ENCODE measurements at places on chromosomes 7 and 10.

- no peak for DNase-seq
These were observed 877 bp downstream of the NCOA4 start for GRCh38 chr10:46029461-46030030.

DNA sequence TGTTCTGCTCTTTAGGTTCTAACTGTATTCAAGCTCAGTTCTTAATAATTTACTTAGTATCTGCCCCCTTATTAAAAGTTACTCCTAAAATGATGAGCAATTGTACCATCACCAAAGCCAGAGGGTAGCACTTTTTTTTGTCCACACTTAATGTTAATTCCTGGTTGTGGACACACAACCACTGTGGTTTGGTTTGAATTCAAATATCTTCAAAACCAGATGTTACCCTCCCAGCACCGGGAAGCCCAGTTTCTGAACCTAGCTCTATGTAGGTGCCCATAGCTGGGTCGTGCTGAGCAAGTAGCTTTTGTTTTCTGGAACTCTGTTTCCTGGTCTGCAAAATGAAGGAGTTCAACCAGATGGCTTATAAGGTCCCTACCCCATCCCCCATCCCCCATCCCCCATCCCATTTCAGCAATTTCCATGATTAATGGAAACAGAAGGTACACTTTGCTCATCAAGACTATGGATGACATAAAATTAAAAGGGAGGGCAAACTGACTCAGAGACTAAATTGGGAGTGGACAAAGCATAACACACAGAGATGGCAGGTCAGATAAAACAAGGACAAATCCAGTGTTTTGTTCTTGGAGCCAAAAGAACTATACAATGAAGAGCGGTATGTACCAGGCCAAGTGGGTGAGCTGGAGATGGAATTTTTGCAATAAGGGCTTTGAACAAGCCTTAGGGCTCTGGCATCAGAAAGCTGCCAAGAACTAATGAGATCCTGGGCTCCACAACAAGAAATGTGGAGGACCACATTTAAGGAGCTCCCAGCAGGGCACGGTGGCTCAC lies 56.7 kb downstream of the DLG5 start:
- DNase-seq: no peak

DNA sequence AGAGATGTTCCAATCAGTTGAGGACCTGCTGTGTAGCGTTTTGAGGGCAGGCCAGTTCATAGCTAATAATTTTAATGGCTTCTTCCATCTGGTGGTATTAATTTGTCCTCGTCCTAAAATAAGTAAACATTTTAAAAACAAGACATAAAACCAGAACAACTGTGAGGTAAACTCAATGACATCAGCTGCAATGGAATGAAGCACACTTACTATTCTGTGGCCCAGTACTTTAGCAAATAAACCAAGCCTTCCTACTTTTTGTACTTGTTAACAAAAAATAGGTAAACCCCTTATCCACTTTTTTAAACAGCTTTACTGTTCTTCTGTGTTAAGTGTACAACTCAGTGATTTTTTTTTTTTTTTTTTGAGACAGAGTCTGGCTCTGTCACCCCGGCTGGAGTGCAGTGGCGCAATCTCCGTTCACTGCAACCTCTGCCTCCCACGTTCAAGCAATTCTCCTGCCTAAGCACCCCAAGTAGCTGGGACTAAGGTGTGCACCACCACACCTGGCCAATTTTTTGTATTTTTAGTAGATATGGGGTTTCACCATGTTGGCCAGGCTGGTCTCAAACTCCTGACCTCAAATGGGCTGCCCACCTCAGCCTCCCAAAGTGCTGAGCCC lies 28.9 kb upstream of the FZD1 start:
- no peak for DNase-seq

DNA sequence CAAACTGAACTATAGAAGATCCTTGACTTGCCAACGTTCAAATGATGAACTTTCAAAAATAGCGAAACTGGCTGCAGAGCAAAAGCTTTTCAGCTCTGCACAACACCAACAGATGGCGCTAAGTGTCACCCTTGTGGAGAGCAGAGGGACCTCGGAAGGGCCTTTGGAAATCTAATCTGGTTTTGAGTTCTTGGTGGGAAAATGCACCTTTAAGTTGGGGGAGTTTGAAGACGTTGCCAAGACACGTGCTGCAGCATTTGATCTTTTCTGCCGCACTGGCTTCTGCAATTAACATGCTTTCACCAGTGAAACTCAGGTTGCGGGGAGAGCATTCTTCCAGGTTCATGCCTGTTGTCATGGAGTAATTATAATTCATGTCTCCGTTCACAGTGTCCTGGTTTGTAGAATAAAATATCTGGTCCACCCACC lies 26.3 kb upstream of the WDR11 start:
- DNase-seq: no peak

DNA sequence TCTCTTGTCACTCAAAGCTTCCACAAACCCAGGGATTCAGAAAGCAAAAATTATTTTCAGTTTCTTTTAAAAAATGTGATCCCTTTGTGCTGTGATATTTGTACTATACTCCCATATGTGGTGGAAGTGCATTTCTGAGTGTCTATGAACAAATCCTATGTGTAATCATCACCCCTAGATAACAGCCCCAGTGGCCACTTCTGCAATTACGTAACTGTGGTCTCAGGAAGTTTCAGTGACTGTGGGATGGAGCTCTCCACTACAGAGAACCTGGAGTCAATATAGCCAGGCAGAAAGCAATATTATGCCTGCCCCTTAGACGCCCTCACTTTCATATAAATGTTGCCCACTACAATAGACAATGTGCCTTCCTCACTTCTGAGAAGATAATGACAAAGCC lies 1101.7 kb upstream of the GHITM start:
- no peak for DNase-seq

- DNase-seq: no peak
These were observed 55.6 kb upstream of the ARID5B start for GRCh38 chr10:61845950-61846268.

DNA sequence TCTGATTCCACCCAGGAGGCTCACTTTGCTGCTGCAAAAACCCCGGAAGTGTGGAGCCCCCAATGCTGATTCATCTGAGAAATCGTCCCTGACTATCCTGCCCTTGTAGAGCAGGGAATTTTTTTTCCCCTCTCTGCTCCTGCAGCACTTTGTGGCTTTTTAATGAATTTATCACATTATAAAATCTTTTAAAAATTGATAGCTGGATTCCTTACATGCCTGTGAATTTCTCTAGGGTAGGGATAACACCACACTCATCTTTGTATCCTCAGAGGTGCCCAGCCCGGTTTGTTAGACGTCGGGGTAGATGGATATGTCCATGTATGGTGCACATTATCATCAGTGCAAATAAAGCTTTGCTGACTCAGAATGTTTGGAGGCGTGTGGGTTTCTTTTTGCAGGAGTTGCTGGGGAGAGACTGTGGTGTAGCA lies 185.7 kb downstream of the STK31 start:
- no peak for DNase-seq

DNA sequence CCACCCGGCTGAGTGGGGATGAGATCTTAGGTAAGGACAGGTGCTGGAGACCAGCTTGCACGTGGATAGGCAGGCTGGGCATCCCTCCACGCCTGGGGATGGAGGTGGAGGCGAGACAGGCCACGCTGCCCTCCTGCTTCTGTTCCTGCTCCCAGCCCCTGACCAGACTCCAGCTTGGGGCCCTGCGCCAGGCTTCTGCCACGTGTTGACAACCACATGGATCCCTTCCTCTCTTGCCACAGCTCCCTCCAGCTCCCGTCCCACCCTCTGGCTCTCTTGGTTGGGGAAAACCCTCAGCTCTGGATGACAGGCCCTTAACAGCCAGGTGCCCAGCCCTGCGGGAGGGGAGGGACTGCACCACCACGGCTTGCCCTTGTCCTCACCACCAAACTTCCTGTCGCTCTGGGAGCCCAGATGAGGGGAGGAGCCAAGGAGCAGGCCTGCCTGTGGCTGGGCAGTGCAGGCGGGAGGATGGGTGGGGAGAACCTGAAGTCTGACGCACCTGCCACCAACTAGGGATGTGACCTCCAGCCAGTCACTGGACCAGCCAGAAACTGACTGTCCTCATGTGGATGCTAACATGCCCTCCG lies 36.0 kb downstream of the KCNH2 start:
- DNase-seq: peak; percentile 14

DNA sequence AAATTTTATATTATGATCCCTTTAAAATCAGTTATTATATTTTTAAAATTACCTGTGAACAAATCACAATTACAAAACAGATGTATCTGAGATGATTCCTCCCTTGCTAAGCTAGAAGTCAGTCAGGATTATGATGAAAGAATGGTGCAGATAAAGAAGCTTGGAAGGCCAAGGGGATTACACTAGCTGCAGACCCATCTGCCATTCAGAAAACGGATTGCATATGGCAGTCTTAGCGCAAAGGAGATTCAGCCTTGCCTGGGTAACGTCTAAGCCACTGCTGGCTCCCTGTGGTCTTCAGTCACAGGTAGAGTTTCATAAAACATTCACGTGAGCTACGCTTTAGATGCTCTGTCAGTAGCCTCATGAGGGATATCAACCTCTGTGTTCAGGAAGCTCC lies 222.2 kb downstream of the POU6F2 start:
- DNase-seq: no peak

DNA sequence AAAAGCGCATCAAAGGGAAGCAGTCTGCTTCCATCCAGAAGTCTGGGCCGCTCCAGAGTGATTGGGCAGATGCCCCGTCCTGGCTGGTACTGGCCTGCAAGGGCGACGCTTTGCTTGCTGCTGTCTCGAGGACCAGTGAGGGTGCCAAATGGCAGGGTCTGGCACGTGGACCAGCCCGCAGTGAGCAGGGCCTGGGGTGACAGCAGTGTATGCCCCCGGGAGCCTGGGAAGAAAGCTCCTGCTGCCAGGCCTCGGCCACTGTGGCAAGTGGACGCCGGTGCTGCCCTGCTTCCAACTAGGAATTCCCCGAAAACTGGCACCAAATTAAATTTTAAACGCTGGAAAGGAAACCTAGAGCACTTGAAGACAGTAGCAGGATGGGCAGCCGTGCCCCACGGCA lies 357.0 kb upstream of the MKI67 start:
- no peak for DNase-seq

- peak; percentile 73 for DNase-seq
These were observed 674 bp downstream of the AMZ1 start for GRCh38 chr7:2688409-2689342.

DNA sequence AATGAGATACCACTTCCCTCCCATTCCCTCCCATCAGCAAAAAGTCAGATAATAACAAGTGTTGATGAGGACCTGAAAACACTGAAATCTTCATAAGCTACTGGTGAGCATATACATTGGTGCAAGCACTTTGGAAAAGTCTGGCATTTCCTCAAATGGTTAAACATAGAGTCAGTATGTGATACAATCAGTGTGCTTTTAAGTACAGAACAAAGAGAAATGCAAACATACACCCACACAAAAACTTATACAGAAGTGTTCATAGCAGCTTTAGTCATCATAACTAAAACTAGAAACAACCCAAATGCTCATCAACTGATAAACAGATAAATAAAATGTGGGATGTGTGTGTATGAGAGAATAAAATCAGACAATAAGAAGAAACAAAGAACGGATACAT lies 261.9 kb downstream of the ELMO1 start:
- no peak for DNase-seq

- DNase-seq: no peak
These were observed 89.2 kb downstream of the RNF216 start for GRCh38 chr7:5692112-5692844.

DNA sequence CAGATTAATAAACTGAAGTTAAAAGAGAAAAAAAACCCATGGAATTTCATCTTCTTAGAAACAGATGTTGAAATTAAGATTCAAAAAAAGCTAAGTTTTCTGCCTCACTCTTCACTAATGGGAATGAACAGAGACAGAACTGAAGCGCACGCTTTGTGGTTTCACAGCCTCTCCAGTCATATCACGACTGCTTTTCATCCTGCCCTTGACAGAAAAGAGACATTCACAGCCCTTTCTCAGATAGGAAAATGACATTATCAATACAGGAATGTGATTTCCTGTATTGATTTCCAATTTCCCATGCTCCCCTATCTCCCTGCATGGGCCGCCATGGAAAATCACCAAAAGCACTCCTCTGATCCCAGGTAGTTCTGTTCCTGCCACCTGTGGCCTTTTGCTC lies 108.2 kb downstream of the PFKFB3 start:
- DNase-seq: no peak

GRCh38 chr7:149466364-149466763 lies 5.5 kb upstream of the ZNF777 start:
- DNase-seq: no peak

DNA sequence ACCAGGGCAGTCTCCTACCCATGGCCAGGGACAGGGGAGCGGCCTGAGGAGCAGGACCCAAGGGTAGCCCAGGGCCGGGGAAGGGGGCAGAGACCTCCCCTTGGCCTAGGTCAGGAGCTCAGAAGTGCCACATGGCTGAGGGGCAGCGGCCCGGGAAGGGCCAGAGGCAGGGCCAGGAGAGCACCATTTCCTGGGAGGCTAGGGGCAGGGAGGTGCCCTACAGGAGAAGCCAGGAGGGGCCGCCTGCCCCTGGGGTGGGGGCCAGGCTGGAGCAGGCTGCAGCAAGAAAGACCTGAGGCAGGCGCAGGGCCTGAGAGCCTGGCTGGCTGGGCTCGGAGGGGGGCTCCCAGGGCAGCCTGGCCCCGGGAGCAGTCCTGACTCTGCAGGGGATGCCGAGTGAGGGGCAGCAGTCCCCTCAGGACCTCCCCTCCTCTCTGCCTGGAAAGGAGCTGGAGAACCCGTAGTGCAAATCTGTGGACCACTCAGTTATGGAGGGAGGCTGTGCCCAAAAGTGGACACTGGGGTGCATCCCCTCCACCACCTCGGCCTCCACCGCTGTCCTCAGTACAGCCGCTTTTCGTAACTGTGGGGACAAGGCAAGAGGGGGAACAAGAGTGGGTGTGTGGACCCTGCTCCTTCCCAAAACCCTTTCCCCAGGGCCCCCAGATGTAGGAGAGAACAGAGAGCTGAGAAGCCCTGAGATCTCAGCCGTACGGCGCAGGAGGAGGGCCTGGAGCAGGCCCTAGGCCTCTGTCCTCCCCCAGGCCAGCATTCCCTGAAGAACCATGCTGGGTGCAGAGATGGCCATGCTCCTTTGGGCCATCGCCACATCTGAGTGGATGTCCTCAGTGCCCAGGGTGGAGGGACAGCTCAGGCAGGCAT lies 17.1 kb downstream of the IMPDH1 start:
- DNase-seq: no peak

DNA sequence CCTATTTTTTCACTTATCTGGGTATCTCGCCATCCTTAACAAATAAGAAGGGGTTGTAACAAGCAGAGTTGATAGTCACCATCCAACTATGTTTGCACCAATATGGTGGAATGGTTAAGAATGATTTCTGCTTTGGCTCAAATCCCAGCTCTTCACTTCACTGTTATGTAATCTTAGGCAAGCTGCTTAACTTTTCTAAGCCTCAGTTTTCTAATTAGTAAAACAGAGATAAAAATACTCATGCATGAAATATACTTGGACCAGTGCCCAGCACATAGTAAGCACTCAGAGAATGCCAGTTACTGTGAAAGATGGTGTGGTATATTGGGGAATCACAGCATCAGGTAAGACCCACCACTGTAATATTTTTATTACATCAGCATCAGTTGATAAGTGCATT lies 33.6 kb downstream of the ABCB1 start:
- DNase-seq: no peak

All from GM12891 (cell line).